Glutamatergic neuron (in vitro differentiated cells): ENCODE measurements at places on chromosomes 3 and 15.

- no peak for DNase-seq
Observed at GRCh38 chr15:37112171-37112570, 11.8 kb upstream of the MEIS2 start.

DNA sequence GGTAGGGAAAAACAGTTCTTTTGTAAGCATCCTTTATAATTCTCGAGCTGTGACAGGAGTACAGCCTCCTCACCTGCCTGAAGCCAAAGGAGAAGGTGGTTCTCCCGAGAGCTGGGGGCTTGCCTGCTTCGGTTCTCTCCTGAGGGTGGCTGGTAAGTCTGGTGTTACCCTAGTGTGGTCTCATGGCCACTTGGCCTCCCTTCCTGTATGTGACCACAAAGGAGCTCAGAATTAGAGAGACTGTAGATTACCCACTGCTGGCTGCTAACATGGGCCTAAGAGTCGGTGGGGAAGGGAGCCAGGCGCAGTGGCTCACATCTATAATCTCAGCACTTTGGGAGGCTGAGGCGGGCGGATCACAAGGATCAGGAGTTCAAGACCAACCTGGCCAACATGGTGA lies 12.6 kb downstream of the PDHB start:
- no peak for DNase-seq

DNA sequence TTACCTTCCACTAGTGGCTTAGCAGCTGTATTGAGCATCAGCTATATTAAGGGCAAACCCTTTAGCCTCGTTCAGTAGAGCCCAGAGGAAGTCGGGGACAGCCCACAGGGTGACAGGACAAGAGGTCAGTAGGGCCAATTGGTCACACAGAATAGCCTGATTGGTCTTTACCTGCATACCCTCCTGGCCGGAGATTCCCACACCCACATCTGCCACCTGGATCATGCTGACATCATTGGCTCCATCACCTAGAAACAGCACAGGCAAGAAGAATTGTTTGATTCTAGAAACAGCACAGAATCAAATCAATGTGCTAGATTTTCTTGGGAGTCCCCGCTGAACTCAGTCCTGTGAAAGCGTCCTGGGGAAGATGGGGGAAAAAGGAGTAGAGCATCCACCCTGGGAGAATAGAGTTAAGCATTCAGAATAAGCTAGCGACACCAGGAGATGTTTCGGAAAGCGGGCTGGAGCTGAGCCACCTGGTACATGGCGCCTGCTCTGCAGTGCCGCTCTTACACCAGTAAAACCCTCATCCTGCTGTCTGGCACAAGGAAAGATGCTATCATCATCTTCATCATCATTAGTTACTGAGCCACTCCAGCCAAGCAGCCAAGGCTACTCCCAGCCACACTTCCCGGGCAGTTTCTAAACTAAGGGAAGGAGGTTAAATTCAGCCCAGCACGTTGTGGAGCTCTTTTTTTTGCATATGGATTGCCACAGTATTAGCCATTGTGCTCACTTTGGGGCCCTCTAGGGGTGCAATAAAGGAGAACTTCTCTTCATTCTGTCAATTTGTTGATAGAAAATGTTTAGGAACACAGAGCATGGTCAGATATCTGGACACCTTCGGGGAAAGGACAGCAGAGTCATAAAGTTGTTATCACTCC lies 171.3 kb downstream of the ATP10A start:
- DNase-seq = no peak

DNA sequence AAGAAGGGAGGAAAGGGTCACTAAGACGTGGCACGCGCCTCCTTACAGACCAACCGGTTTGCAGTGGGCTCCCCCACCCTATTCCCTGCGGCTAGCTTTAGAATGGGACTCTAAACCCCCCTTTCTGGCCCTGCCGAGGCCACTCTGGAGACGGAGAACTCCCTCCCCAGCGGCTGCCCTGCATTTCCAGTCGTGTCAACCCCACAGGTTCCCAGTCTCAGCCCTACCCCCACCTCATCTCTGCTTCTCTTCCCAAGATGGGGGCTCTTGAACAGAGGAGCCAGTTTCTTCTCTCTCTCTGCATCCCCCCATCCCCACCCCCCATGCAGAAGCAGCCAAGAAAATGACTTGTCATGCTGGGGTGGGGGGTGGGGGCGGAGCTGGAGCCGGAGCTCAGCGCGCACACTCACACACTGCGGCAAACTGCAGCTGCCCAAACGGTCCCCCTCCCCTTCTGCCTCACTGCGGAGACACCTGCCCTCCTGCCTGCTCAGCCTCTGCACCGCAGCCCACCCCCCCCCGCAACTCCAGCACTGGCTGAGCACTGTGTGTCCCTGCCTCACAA lies 871 bp downstream of the MAP1A start:
- peak; percentile 67 for DNase-seq

GRCh38 chr3:147427746-147428145 lies 18.6 kb downstream of the ZIC1 start:
- no peak for DNase-seq

DNA sequence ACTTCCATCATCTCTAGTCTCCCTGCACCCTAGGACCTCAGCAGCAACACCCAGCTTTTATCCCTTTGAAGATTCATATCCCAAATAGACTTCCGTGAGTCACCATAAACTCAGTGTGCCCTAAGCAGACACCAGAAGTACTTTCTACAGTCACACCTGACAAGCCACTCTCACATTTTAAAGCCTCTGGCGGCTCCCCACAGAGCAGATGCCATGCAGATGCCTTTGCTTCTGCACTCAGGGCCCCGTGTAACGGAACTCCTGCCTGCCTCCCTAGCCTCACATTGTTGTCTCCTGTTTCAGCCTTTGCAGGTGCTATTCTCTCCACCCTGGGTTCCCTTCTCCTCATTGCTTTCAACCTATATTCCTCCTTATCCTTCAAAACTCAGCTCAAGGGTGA lies 155.5 kb upstream of the SLC24A5 start:
- no peak for DNase-seq

- no peak for DNase-seq
Observed at GRCh38 chr3:134620476-134621115, 30.2 kb downstream of the KY start.
